ENCODE measurements at places on chromosomes 2 and 18.

- no peak for DNase-seq
Measured at GRCh38 chr2:58434692-58435091, 193.6 kb upstream of the FANCL start.

GRCh38 chr2:80255918-80256781 is 48.4 kb downstream of the LRRTM1 start:
- no peak for DNase-seq

DNA sequence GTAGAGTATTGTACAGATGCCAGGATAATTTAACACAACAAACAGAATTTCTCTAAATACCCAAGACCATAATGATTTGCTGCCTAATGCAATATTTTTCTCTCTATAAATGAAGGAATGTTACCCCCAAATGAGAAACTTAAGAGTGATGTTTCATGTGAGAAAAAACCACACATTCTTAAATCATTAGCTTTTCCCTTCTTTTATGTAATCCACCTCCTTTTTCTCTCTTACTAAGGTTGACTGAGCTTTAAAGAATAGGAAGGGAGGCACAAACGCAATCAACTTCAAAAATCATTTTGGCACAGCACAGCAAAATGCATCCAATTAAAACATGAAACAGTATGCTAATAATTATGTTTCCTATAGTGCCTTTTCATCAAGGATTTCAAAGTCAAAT is 698.1 kb upstream of the CDH2 start:
- no peak for DNase-seq

GRCh38 chr2:223460774-223461211 is 141.4 kb downstream of the SCG2 start:
- no peak for DNase-seq

DNA sequence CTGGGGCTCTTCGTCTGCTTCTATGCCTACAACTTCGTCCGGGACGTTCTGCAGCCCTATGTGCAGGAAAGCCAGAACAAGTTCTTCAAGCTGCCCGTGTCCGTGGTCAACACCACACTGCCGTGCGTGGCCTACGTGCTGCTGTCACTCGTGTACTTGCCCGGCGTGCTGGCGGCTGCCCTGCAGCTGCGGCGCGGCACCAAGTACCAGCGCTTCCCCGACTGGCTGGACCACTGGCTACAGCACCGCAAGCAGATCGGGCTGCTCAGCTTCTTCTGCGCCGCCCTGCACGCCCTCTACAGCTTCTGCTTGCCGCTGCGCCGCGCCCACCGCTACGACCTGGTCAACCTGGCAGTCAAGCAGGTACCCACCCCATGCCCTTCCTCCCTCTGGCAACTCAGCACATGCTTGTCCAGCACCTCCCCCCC is 24.2 kb downstream of the STEAP3 start:
- DNase-seq, result no peak

DNA sequence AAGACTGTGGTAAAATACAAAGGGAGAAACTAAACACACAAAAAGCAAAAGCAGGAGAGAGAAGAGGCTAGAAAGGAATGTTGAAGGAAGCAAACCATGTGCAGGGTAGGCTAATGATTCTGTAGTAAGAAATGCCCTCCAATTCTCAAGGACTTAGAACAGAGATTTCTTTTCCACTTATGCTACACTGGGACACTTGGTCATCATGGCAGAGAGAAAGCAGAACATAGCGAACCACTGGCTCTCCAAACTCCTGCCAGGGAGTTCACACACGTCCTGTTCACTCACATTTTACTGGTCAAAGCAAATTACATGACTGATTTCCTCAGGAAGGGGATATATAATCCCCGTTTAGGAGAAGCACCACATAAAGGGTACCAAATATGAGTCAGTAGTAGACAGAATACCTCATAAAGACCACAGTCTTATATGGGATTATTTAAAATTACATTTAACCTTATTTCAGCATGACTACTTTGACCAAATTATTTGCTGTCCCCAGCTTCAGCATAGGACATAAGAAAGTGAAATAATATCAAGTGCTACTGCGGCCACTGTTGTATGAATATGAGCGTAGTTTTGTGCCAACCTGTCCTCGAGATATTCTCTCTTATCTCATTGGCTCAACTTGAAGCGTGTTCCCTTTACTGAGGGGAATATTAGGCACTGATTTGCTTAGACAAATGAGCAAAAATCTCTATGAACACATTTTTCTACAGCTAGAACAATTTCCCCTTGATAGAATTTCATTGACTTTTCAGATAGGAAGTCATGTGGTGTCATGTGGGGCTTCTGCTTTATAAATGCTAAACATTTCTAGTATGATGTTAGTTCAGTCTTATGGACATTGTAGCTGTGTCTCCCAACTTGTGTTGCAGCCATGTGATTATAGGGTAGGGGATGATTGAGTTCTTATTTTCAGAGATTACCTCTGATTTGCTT is 81.7 kb downstream of the FAM161A start:
- no peak for DNase-seq

GRCh38 chr2:33107690-33108482 is 161.1 kb downstream of the LTBP1 start:
- no peak for DNase-seq

GRCh38 chr2:68059784-68060525 is 2.8 kb downstream of the C1D start:
- no peak for DNase-seq

- no peak for DNase-seq
Measured at GRCh38 chr2:78757191-78757590, 268.3 kb upstream of the REG3G start.

GRCh38 chr2:60152226-60152833 is 401.1 kb downstream of the BCL11A start:
- DNase-seq, result no peak

DNA sequence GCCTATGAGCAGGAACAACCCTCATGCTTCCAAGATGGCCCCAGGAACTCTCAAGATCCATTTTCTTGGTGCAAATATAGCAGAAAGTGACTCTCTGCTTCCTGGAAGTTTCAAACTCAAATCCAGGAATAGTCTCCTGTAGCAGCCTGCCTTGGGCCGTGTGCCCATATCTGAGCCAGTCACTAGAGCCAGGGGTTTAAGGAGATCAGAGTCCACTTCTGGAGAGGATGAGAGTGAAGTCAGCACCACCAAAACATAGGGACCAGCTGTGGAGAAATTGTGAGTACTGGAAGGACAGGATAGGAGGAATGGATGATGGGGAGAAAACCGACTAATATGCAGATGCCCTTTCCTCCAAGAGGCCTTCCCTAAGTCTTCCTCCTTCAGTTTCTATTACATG is 33.2 kb downstream of the PSD4 start:
- no peak for DNase-seq

DNA sequence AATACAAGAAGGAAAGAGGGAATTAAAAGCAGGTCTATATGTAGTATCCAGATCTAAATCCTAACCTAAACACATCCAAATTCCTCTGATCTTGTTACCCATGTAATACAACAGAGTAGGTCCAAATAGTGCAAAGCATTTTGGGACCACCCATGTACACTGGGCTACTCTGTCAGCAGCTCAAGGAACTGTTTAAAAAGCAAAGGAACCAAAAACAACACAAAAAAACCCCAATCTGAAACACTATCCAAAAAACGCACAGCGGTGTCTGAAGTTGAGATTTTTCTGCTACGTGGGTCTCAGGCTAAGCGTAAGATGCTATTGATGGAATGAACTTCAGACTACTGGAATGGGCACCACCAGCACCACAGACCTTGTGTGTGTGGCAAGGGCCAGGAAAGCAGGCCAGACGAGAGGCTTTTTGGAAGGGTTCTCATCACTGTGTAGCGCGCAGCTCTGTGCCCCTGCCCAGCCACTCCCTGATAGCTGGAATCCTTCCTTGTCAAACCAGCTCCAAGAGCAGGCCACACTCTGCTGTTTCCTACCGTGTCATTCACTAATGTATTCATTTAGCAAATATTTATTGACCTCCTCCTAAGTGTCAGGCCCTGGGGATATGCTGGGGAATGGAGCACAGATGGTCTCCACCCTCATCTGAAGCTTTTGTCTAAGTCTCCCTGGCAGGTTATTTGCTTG is 101.4 kb downstream of the COLEC12 start:
- no peak for DNase-seq

GRCh38 chr2:43174368-43174916 is 52.0 kb downstream of the ZFP36L2 start:
- DNase-seq, result peak; percentile 82

DNA sequence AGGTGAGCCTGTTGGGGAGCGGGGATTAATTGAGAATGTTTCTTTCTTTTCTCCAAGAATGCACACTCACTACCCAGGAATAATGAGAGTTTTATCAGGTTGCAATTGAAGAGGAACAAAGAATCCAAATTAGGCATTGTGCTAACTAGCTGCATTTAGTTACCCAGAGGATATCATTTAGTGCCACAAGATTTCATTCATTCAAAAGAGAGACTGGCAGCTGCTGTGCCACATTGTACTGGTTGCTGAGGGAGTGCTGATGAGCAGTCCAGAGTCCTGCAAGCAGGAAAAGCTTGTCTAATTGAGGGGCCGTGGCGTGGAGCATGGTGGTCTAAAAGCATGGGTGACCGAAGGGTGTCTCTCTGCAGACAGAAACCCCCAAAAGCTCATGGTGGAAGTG is 97.6 kb downstream of the CTAGE1 start:
- DNase-seq, result no peak

DNA sequence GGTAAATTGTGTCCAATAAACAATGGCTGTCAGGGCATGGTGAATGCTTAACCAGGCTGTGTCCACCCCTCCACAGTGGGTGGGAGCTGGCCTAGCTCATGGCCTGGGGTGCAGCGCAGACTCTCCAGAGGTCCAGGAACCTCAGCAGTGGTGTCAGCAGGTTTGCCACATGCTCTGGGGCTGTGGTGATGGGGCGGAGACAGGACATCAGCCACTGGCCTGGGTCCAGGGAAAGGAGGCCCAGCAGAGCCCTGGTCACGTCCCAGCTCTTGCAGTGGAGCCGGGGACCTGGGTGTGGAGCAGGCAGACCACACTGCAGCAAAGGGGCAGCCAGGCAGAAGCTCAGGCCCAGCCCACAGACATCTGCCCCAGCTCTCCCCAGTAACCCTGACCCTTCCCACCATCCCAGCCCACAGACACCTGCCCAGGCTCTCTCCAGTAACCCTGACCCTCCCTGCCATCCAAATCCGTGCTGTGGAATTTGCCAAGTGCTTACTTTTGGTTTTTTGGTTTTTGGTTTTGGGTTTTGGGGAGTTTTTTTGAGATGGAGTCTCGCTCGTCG is 13.8 kb upstream of the KIF1A start:
- DNase-seq, result no peak

DNA sequence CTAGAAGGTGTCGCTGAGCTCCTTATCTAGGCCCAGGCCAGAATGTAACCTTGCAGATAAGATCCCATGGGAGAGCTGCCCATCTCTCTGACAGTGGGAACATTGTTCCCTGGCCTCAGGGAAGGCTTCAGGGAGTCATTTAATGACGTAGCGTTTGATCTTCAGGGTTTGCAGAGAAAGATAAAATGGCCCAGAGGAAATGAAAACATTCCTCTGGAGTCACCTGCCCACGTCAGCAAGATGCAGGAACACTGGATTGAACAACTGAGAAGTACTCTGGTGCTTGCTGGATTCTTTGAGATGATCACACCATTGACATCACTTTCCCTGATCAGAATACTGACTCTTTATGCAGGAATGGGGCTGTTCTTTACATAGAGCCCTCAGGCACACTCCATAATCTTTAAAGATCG is 51.6 kb downstream of the MAPK4 start:
- no peak for DNase-seq
